ENCODE measurements at places on chromosomes 13 and 19.
A peak's percentile ranks its signal among the peaks of the same experiment; 100 is the strongest.

GRCh38 chr13:109436841-109437240, 349.5 kb downstream of the IRS2 start:
- DNase-seq: no peak

GRCh38 chr19:7682175-7682855, 1.7 kb downstream of the TRAPPC5 start:
- DNase-seq: no peak

DNA sequence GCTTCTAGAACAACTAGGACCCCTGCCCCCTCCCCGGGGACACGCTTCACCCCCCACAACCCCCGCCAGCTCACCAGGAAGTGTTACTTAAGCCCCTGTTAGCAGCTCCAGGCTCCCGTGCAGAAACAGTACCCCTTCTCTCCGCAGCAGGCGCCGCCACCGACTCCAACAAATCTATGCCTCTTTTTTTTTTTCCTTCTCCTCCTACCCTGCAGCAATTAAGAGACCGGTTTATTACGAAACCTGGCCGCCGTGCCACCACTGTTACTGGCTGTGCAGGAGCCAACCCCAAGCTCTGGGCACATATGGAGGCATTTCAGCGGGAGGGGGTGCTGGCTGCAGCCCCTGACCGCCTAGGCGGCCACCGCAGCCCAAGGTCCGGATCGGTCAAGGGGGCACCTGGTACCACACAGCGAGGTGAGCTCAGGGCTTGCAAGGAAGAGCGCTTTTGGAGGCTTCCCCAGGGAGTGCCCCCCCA, 2.4 kb downstream of the GADD45B start:
- peak; percentile 75 for DNase-seq

DNA sequence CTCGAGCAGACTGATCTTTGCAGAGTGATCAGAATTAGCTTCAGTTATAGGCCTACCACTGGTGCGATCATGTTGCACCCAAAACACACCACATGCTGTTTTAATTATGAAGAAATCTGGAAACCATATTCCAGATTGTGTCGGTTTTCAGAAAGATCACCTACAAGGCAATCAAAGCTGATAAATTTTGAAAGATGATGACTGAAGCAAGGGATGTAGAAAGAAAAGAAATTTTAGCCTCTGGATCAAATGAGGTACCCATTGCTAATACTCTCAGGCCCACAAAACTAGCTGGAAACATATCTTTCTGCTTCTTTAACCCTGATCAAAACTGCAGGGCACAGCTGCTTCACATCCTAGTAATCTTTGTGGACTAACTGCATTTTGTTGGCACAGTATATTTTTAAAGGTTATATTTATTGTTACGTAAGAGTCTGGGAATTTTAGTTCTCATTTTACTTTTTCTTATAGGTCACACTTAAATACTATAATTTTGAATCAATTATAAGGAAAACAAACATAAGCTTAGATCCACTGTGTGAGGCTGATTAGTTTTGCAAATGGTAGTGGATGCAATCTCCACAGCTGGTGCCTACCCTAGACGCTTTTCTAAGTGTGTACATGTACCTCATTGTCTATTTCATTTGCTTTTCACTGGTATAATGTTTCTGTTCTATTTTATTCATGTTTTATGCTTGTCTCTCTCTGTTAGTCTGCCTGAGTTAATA, 150.9 kb downstream of the RGCC start:
- no peak for DNase-seq

DNA sequence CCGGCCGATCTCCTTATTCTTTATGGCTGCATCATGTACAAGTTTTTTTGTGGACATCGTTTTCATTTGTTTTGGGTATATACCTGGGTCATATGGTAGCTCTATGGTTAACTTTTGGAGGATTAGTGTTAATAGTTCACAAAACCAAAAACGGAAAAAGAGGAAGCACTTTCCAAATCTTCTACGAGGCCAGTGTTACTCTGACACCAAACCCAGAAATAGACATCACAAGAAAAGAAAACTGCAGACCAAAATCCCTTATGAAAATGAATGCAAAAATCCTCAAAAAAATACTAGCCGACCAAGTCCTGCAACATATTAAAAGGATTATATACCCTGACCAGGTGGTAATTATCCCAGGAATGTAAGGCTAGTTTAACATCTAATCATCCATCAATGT, 29.8 kb downstream of the ADGRE2 start:
- DNase-seq: no peak

DNA sequence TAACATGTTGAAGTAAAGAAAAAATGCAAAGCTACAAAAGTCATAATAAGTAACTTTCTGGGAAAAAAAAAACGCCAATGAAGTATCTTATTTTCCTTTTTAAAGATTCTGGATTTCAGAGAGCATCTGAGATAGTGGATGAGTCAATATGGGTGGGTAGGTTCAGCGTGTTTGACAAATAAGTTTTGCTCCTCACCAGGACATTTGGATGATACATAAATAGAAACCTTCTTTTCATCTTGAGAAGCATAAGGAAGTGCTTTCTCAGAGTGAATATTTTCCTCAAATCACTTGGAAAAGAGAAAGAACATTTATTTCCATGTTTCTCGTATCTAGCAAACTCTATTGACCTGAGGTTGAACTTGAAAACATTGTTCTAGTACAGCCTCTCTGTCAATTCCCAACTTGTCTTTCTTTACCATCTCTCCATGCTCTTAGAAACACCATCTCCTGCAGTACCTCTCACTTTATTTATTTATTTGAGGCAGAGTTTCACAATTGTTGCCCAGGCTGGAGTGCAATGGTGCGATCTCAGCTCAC, 463.2 kb downstream of the KLF5 start:
- no peak for DNase-seq

- no peak for DNase-seq
These were observed 16.5 kb downstream of the ACP7 start for GRCh38 chr19:39100500-39101166.

DNA sequence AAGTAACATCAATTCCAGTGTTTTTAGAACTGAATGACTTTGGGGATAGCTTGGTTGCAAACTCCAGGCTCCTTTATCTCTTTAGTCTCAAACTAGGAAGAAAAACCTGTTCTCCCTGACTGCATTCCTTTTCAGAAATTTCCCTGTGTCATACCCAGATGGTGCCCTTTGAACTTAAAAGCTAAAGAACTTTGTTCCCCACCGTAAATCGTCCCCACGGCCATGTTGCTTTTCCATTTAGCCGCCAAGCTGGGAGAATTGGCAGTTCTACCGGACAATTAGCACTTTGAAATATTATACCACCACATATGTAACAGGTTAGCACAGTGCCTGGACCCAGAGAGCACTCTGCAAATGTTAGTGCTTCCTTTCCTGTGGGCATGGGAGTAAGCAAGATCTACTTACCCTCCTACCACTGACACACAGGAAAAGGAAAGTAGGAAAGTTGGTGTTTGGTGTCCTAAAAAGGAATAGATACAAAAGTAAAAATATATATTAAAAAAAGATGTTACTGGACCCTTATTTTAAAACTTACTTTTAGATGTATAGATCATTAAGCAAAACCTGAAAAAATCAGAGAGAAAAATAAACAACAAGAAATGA, 191.9 kb upstream of the MIR17HG start:
- DNase-seq: no peak

DNA sequence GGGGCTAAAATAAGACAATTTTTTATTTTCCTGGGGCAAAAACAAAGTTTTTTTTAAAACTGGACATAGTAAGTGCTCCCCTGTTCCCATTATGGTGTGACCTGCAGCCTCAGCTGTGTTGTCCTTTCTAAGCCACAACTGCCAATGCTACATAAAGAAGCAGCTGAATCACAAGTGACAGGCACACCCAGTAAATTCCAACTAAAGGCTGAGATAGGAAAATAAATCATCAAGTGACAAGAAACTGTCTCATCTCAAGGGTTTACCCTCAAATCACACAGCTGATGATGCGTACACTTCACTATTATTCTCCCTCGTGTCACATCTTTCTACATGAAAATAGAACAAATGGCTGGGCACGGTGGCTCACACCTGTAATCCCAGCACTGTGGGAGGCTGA, 28.7 kb downstream of the STK24 start:
- no peak for DNase-seq

DNA sequence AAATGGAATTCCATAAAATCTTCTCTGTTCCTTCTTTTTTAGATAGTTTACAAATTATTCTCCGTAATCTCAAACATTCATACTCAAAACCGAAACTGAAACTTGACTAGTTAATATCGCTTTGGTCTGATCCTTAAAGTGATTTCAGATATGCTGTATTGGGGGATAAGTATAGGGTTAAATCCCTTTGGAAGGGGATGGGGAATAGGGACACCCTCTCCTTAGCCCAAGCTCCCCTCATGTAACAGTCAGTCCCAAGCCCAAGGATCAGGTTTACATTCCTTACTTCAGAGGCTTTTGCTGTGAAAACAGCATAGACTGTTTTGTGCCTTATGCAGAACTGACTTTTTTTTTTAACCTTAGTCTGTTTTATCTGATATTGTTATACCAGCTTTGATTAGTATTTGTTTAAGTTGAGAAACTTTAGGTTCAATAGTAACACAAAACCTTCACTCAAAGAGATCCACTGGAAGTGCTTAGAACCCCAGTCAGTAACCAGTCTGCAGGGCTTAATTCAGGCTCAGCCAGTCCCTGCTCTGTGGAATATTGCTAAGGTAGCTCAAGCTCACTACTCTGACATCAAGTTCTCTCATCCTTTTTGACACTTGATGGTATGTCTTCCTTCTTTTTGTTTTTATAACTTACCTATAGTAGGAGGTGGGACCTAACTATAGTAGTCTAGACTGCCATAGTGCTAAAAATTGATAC, 10.5 kb downstream of the CDADC1 start:
- no peak for DNase-seq

- no peak for DNase-seq
These were observed 657 bp downstream of the ZNF550 start for GRCh38 chr19:57559008-57559403.

DNA sequence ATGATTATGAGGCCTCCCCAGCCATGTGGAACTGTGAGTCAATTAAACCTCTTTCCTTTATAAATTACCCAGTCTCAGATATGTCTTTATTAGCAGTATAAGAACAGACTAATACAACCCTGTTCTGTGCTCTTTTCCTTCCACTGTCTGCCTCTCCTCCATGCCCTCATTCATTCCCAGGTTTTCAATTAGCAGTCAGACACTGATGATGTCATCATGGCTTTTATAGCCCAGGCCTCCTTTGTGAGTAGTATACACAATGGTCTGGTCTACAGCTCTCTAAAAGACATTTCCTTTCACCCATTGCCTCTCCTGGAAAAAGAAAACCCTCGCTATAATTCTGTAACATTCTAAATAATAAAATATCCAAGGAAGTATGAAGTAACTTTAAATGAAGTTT, 25.5 kb downstream of the FGF14 start:
- no peak for DNase-seq

DNA sequence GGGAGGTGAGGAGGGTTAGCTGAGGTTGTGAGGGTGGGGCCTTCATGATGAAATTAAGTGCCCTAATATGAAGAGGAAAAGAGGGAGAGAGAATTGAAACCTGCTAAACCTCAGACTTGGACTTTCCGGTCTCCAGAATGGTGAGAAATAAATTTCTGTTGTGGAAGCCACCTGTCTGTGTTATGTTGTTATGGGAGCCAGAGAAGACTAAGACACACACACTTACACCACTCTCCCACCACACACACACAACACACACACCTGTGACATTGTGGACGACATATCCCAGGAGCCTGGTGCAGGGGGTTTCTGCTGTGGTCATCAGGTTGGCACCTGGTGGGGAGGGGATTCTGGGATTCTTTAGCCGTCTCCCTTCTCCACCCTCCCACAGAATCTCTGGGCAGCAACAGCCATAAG, 14.0 kb downstream of the KLK4 start:
- DNase-seq: no peak

DNA sequence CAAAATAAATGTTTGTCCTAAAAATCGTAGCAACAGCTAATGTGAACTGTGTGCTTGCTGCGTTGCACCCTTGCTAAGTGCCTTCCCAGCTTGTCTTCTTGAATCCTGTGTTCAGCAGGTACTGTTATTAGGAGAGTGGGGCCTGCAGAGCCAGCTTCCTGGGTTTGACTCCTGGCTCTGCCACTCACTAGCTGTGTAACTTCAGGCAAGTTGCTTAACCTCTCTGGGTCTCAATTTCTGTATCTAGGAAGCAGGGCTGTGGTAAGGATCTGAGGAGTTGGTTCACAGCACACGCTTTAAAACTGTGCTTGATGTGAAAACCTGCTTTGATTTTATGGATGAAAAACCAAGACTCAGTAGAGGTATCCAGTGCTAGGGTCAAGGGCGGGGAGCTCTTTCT, 10.0 kb downstream of the NFIX start:
- no peak for DNase-seq

GRCh38 chr13:98650396-98651107, 73.6 kb upstream of the STK24 start:
- DNase-seq: no peak

DNA sequence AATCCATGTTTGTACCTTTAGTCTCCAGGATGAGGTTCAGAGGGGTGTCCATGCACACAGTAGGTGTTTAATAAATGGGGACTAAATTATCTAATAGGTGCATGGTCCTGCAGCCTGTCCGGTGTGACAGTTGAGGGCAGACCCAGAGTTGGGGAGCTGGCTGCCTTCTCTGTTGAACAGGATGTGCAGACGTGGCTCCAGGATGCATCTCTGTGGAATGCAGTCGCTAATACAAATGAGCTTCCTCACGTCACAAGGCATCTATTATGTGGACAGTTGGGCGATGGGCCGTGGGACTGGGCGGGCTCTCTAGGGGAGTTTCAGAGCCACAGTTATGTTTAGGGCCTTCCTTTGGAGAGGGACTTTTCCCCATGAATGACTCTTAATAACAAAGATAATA, 71.0 kb downstream of the SIPA1L3 start:
- no peak for DNase-seq

DNA sequence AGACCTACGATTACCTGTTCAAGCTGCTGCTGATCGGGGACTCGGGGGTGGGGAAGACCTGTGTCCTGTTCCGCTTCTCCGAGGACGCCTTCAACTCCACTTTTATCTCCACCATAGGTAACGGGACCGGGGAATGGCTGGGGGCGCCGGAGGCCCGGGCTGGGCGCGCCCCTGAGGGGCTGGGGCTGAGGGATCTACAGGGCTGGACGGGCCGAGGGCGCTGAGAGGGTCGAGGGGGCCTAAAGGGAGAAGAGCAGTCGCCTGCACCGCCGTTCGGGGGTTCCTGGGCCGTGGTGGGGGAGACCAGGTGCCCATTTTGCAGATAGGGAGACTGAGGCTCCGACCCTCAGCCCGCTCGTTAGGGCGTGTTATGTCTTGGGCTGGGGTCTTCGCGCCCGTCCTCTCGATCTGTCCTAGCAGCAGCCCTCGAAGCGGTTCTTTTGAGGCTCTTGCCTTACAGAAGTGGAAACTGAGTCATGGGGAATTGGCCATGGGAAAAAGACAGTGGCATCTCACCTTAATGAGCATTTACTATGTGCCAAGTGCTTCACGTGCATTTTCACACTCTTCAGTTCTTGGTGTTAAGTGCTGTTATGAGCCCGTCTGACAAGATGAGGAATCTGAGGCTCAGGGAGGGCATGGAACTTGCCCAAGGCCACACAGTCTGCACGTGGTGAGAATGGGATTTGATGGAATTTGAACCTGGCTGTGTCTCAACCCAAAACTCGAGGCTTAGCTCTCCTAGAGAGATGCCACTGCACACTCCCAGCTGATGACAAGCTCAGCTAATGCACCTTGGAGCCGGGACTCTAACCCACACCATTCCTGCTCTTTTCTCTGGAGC, 442 bp downstream of the RAB8A start:
- DNase-seq: no peak

- DNase-seq: no peak
These were observed 3.1 kb upstream of the DACH1 start for GRCh38 chr13:71870100-71870499.

Data from gastrocnemius medialis (tissue), 4 donors.